Cardiac muscle cell (in vitro differentiated cells and primary cell): ENCODE measurements at places on chromosomes 12 and 14. TPM values are rescaled to one million over a fixed set of nuclear protein-coding genes. Genes with fewer than 3 reads are reported as not detected.

DNA sequence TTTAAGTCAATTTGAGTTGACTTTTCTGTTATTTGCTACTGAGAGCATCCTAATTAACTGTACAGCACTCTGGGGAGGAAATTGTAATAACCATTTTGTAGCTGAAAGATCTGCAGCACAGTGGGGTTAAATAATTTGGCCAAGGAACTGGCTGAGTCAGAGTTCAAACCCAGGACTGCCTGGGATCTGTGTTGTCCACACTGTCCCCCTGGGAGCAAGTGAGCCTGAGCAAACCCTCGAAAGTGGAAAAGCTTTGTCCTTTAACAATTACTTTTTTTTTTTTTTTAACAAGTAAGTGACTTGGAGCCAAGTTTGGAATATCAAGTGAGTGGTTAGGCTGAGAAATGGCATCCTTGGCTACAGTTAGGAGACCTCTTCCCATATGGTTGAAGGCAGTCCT, 247.2 kb upstream of the CCDC196 start:
- no peak for DNase-seq

DNA sequence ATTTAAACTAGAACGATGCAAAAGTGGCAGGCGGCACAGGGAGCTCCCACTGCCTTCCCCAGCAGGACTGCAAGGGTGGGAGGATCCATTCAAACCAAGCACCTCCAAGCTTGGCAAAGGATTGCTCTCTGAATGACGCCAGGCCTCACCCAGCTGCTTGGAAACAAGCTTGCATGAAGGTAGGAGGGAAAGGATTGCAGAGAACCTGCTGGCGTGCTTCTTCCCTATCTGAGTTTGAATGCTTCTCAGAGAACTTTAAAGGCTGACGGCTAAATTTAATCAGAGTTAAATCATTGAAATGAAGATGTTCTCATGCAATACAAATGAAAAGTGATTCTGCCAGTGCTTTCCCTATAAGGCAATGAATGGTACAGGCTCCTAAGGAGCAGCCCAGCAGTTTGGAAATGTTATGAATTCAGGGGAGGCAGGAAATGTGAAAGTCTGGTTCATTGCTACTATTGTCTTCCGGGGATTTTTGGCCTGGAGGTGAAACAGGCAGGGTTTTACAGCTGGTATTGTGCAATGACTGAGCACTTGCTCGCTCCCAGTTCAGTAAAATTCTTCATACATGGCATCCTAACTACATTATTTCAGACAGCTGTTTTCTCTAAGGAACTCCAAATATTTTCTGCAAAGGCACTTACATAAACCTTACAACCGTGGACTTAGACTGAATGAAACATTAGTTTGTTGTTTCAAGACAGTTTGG, 31.9 kb upstream of the DUSP6 start:
- peak; percentile 36 for DNase-seq

DNA sequence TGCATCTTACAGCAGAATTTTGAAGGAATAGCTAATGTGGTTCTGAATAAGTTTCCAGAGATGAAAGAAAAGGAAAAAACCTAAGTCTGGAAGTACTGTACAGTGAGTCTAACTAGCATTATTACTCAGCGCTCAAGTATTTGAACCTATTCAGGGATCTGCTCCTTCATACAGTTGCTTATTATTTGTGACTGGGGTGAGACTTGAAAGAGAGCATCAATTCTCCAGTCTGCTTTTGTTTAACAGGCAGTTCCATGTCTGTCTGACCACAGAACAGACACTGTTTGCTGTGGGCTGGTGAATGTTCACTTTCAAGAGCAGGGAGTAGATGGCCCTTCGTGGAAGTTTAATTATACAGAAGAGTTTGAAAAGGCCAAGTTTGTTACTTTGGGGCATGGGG, 9.3 kb downstream of the ETV6 start:
- DNase-seq: no peak

GRCh38 chr14:87185961-87186560, 806.9 kb downstream of the GALC start:
- no peak for DNase-seq

RNU4-1 gene
- total RNA-seq: not detected in 2 replicates

ACSS3 gene
- 19.4 and 32.4 TPM in 2 replicates for total RNA-seq

DNA sequence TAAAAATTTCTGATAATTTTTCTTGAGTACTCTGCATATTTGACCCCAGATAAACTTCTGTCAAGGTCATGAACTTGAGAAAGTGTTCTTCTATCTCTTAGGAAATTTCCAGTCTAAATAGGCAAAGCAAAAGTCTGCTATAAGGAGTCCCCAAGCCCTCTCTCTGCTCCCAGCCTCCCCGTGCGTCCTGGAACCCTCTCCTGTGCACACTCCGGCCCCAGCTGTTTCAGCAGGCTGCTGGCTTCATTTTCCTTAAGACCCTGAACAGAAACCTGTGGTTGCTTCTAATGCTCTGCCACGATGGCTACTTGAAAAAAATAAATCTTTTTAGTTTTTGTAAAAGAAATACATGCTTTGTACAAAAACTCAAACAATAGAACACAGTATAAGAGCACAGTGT, 14.7 kb downstream of the KRT2 start:
- no peak for DNase-seq

RIN3 gene
- 0.81 and 5.4 TPM in 2 replicates for total RNA-seq

NGB gene
- total RNA-seq: 0.09 TPM in 1 of 2 replicates, not detected in the other

PDE3A gene
- 2.7 and 4.4 TPM in 2 replicates for total RNA-seq

CYP46A1 gene
- total RNA-seq: 11.1 and 14.2 TPM in 2 replicates

HOXC6 gene
- total RNA-seq: not detected in 2 replicates

ABHD12B gene
- not detected in 2 replicates for total RNA-seq

PLCZ1 gene
- not detected in 2 replicates for total RNA-seq

- DNase-seq: peak; percentile 85
Observed at GRCh38 chr12:75706786-75707605, 195.6 kb upstream of the KRR1 start.

ARG2 gene
- total RNA-seq: 11.0 and 16.0 TPM in 2 replicates

DNA sequence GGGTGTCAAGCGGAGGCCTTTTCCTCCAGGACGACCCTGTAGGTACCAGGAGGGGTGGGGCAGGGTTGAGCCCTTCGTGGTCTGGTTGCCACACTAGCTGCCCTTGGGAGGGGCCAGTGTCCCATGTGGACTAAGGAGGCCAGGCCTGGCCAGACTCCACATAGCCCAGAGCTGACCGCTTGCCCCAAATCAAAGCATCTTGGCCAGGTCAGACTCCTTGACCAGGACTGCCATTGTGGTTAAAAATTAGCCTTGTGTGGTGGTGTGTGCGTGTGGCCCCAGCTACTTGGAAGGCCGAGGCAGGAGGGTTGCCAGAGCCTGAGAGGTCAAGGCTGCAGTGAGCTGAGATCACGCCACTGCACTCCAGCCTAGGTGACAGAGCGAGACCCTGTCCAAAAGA, 24.8 kb downstream of the ALDH2 start:
- no peak for DNase-seq

GPR137C gene
- 1.4 and 1.7 TPM in 2 replicates for total RNA-seq

DNA sequence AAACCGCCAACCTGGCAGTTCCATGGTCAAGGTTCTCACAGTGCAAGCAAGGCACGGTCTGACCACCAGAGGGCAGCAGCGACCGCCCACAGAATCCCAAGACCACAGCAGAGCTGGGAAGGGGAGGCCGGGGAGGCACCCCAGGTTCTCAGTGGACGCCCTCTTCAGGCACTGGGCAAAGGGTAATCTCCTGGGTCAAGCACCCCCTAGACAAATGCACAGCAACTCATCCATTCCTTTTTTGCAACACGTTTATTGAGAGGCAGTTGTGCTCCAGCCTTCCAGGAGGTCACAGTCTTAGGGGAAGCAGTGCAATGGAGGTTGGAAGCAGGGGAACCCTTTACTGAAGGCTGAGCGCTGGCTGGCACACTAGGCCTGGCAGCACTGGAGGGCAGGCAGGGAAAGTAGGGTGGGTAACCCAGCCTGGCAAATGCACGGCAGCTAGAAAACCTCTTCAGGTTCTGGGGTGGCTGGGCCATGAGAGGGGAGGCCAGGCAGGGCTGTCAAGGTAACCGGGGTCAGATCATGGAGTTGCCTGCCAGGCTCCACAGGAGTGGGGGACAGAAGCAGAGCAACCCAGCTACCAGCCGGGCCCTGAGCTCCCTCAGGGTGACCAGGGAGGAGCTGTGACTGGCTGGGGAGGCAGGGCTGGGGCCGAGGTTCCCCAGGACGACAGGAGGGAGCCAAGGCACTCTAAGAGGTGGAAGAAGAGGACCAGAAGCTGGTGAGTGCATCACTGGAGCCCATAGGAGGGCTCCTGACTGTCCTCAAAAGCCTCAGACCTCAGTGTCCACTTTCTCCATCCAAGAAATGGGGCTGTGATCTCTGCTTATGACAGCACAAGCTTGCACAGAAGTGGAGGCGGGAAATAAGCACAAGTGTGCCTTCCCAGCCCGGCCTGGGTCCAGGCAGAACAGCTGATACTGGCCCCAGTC, 1.8 kb upstream of the RHOF start:
- DNase-seq: peak; percentile 89

NEUROD4 gene
- not detected in 2 replicates for total RNA-seq

LIN7A gene
- total RNA-seq: 5.9 and 10.3 TPM in 2 replicates

ATXN2 gene
- 17.2 and 29.5 TPM in 2 replicates for total RNA-seq

FICD gene
- total RNA-seq: 3.5 and 4.3 TPM in 2 replicates

CCND2 gene
- 89.9 and 110 TPM in 2 replicates for total RNA-seq

DNA sequence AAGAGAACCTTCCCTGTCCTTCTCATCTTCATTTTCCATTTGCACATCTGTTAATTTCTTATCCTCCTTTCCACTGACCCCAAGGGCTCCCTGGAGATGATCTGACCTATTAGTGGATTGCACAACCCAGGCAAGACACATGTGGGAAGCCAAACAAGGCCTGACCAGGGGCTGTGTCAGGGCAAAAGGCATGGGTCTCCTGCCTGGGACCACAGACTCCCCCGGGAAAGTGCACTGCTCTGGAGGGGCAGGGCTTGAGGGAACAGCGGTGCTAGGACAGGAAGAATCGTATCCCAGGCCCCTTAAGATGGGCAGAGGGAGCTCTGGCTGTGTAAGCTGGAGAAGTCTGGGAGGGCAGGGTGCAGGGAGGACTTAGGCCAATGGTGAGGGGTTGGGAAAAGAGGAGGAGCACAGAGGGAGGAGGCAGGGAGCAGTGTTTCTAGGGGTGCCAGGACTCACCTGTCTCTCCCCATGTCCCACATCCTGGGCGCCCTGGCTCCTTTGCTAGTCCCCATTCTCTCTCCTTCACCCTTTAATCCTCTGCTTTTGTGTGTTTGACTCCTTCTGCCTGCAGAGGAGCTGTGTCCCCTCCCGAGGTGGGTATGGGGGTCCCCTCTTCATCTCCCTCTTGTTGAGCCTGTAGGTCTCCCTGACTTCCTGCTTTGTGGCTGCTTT, 25.3 kb downstream of the PLEKHG3 start:
- no peak for DNase-seq

RCOR1 gene
- 11.8 and 17.0 TPM in 2 replicates for total RNA-seq

- no peak for DNase-seq
Observed at GRCh38 chr12:116661341-116661740, 76.5 kb downstream of the SPRING1 start.

GRCh38 chr14:89320381-89321000, 96.5 kb downstream of the FOXN3 start:
- DNase-seq: no peak

MAP4K5 gene
- 158 and 402 TPM in 2 replicates for total RNA-seq

- DNase-seq: peak; percentile 83
Observed at GRCh38 chr12:108833355-108833733, 24.0 kb downstream of the SSH1 start.
